Gastroesophageal sphincter (tissue), 4 donors: ENCODE measurements at places on chromosomes 4 and X. TPM values are rescaled to one million over a fixed set of nuclear protein-coding genes. Genes with fewer than 3 reads are reported as not detected.

DNA sequence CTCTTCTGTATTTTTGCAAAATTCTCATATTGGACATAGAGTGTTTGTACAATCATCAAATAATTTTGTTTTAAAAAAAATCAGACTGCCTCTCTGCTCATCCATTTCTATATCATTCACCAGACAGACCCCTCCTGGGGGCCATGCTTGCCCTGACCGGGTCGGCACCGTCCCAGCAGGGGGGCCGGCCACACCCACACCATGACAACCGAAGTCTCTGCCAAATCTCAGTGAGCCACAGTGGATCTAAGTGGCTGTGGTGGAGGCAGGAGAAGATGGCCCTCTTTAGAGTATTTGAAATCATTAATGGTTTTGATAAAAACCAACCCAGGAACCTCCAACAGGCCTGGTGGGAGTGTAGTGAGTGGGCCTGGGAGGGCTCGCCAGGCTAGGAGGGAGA, 66.9 kb upstream of the ADRA2C start:
- ATAC-seq = no peak

DNA sequence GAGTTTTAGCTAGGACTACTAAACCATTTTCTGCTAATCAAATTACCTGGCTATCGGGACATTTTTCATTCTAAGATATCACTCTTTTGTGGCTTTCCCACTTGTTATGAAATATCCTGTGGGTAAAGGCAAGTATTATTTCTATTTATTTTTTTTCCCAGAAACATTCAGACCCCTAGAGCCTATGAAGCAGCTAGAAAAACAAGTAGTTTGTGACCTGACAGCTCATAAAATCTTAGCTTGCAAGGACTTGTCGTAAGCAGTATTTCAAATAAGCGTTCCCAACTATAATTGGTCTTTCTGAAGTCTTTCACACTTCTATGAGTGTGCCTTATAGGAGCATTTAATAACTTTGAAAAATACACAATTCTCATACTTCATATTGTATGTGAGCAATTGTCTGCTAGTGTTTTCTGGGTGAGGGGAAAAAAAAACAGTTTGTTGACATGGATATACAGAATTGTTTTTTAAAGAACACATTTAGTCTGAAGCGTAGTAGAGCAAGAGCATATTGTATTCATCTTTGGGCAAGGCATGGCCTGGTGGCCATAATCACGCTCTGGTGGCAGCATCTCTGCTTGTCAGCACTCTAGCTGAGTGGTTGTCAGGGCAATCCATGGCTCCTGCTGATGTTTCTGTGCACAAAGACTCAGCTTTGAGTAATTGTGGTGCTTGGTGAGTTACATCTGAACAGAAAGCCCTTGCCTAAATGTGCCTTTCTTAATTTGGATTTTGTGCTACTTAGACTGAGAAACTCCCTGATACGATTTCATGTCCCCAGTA, 2.6 kb downstream of the MCUB start:
- ATAC-seq = no peak

- ATAC-seq = no peak
Measured at GRCh38 chr4:48051078-48051477, 34.5 kb downstream of the NIPAL1 start.

GRCh38 chr4:41299486-41299885, 42.8 kb downstream of the UCHL1 start:
- no peak for ATAC-seq

GRCh38 chr4:1363513-1363912, 16.5 kb downstream of the UVSSA start:
- ATAC-seq = no peak

- ATAC-seq = no peak
Measured at GRCh38 chrX:37424000-37424429, 74.9 kb downstream of the PRRG1 start.

- no peak for ATAC-seq
Measured at GRCh38 chr4:67499799-67500198, 45.5 kb downstream of the CENPC start.

- ATAC-seq = no peak
Measured at GRCh38 chrX:2733286-2733685, 18.6 kb upstream of the XG start.

DNA sequence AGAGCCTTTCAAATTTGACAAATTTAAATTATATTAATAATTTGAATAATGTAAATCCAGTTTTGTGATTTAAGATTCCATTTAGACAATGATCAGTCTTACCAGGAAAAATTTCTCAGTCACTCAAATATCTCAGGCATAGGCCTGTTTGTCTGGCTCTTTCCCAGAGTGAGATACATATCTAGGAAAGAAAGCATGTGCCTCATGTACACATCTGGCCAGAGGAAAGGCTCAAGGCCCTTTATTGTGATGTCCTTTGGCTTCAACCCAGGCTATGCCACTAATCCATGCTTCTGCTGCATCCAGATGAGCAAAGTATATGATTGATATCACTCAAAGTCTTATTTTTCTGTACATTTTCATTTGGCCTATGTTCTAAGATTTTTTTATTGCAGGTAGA, 473.3 kb upstream of the ADGRL3 start:
- ATAC-seq = no peak

- no peak for ATAC-seq
Measured at GRCh38 chr4:152033621-152034020, 272.8 kb upstream of the GATB start.

- ATAC-seq = no peak
Measured at GRCh38 chr4:53605783-53606182, 14.5 kb upstream of the LNX1 start.

DNA sequence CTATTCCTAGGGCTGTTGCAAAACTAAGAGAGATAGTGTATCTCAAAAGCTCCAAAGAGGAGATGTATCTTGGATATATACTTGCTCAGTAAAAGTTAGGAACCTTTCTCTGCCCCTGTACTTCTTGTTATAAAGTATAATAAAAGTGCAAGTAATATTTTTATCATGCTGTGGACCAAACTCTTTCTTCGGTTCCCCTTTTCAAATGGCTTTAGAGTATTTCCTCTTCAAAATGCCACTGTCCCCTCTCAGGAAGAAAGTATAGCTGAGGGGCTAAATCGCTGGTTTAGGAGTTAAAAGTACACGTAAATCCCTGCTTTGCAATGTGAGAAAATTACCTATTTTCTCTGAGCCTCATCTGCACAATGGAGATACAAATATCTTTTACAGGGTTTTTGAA, 169.1 kb upstream of the FTHL17 start:
- ATAC-seq = no peak

GRCh38 chrX:46777971-46778810, 19.3 kb upstream of the SLC9A7 start:
- ATAC-seq = no peak

DNA sequence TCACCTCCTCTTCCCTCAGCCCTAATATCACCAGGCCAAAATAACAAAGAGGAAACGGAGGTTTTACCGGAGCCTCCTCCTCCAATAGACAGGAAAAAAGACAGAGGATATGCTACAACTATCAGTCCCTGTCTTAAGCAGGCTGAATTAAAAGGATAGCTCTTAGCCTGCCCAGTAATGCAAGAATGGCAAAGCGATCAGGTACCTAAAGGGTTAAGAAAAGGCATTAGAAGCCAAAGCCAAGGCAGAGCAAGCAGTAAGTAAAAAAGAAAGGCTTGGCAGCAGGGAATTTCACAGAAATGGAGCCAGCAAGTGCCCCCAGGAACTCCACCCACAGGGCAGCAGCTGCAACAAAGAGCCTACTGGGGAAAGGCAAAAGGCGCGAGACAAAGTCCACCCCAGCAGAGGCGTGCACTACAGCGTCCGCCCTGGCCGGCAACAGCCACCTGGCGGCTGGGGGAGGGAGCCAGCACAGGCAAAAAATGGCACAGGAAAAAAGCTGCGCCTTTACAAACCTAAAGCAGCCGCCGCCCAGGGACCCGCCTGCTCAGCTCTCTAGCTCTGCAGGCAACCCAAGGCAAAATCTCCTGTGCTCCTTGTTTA, 220.6 kb upstream of the ZC4H2 start:
- ATAC-seq = no peak

GRCh38 chrX:44006081-44006480, 32.9 kb upstream of the NDP start:
- no peak for ATAC-seq

- ATAC-seq = no peak
Measured at GRCh38 chrX:111857534-111858060, 18.4 kb upstream of the TRPC5OS start.

DNA sequence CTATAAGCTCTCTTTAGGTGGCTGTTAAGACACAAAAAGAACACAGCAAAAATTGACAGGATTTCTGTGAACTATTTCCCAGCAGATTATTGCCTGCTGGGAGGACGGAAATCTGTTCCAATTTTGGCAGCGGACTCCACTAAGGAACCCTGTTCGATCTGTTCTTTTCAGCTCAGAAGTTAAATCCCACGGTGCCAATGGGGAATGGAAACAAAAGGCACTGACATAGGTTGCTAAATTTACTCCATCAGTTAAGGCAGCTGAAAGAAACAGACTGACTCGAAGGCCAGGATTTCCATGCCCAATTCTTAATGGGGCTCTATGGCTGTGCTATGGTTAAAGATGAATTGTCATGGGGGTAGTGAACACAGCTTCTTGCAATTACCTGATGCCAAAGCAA, 126.5 kb upstream of the HPGD start:
- no peak for ATAC-seq

TMSB15B gene
- 6.3 TPM for total RNA-seq

TXK gene
- 0.39 TPM for total RNA-seq

BRS3 gene
- not detected for total RNA-seq

GPR82 gene
- total RNA-seq = not detected

VEGFD gene
- 3.2 TPM for total RNA-seq

SSX1 gene
- not detected for total RNA-seq

RRH gene
- total RNA-seq = not detected

CFAP99 gene
- not detected for total RNA-seq

LRCH2 gene
- total RNA-seq = 17.1 TPM
